RWPE2 (cell line): ENCODE measurements at places on chromosomes 6 and 20.

- DNase-seq = no peak
These were observed 668.9 kb downstream of the TFAP2A start for GRCh38 chr6:9745966-9746365.

GRCh38 chr20:14142171-14142570 is 146.9 kb downstream of the MACROD2 start:
- no peak for DNase-seq

GRCh38 chr6:110410511-110410910 is 4.9 kb downstream of the DDO start:
- no peak for DNase-seq

DNA sequence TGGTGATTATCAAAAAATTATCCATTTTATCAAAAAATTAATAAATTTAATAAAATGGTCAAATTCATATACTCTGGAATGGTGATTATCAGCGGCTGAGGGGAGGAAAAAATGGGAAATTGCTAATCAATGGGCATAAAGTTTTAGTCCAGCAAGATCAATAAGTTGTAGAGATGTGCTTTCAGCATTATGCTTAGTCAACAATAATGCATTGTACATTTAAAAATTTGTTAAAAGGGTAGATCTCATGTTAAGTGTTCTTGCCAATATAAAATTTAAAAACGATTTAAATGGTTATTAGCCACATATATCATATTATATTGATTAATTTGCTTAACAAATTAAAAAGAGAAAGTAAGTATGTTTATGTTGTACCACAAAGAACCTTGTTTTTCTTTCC is 56.6 kb downstream of the HS3ST5 start:
- no peak for DNase-seq

GRCh38 chr20:51021067-51022025 is 1.6 kb downstream of the KCNG1 start:
- DNase-seq = no peak

- DNase-seq = no peak
These were observed 118.5 kb downstream of the PCSK2 start for GRCh38 chr20:17345321-17345720.

DNA sequence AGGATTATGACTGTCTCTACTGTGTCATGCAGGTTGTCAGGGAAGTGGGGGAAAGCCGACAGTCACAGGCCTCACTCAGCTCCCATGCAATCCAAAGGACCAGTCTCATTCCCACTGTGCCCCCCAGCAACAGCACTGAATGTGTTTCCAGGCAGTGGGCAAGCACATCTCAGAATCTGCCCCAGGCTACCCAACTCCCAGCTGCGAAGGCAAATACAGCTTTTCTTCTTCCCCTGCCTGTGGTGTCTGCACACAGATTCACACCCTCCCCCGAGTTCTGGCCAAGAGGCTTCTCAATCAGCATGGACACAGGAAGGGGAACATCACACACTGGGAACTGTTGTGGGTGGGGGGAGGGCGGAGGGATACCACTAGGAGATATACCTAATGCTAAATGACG is 75.3 kb downstream of the SNAP91 start:
- no peak for DNase-seq

- no peak for DNase-seq
These were observed 6.1 kb downstream of the UBD start for GRCh38 chr6:29553268-29554057.

DNA sequence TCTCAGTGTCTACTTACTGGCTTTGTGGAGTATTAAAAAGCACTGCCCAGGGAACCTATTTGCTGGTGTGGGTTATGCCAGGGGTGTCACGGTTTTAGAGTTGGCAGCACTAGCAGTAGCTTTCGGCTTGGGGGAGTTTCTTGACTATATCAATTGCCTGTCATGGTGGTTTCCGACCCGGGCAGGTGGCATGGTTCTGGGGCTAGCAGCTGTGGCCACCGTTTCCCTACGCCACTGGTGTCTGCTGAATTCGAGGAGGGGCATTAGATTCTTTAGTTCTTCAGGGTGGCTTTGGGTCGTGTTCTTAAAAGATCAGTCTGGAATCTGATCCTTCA is 55.6 kb upstream of the FOXC1 start:
- DNase-seq = no peak

DNA sequence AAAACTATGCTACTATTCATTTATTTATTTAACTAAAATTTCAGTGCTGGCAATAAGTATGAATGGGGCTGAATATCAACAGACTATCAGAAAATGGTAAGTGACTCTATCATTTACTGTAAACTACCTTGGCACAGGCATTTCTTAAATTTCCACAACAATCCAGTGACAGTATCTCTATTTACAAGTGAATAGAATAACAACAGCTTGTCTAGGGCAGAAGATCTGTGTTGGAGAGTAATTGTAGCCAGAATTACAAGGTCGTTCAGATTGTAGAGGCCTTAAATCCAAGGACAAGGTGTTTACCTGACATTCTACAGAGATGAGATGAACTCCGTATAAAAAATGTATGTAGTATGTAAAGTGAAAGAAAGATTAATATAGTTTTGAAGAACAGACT is 193.8 kb upstream of the SIM1 start:
- no peak for DNase-seq

DNA sequence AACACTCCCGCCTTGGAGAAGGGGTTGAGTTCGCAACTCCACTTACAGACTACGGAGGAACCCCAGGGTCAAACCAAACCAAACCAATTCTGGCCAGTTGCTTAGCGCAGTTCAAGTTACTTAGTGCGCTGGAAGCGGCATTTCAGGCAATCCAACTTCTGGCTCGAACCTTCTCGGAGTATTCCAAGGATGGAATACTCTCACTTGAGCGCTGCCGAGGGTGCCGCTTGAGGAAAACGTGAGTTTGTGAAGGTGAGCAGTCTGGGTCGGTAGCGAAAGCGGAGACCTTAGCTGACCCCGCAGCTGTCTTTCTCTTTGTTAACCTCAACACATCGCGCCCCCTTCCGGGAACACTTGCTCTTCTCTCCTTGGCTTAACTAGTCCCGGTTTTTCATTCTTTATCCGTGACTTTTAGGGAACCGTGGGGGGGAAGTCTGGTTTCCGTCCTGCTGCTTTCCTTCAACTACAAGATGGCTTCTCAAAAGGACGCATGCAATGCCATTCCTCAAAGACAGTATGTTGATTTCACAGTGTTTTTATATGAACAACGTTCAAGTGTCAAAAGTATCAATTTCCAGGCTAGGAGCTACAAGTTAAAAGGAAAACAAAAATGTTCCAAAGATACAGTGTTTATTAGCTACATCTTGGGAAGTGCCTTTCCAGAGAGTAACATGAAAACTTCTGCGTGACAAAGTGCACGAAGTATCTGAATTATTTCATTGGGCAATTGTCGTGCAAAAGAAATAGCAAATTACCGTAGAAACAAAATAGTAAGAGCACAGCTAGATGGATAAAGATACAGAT is 741 bp upstream of the PNISR start:
- peak; percentile 73 for DNase-seq

DNA sequence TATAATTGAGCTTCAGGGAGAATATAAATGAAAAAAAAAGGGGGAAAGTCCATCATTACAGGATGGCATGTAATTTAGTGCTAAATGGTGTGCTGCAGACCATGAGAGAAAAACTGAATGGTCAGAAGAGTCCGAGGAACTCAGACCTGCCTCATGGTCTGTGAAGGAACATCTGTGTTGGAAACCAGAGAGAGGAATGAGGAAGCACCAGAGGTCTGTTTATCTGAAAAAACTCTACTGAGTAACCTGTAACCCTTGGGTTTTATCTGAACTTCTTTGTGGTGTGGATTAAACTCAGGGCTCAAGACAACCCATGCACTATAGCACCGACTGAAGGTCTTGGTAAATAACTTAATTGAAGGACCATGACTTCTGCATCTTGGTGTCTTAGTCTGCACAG is 108.1 kb downstream of the RNF144B start:
- no peak for DNase-seq

- no peak for DNase-seq
These were observed 236.5 kb downstream of the CDKAL1 start for GRCh38 chr6:20770773-20771172.

DNA sequence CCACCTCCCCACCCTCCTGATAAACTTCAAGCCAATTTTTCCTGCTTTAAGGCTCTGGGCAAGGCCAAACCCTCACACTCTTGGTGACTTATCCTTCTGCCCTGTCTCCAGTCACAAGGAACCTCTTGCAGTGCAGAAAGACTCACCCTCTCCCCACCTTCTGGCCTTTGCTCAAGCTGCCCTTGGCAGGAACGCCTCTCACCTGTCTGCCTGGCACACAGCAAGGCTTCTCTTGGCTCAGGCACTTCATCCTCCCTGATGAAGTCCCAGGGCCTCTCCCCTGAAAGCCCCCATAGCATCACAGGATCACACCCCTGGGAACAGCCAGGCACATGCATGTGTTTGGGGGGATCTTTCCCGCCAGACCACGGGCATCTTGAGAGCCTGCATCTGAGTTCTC is 68.8 kb upstream of the NNAT start:
- DNase-seq = peak; percentile 58

DNA sequence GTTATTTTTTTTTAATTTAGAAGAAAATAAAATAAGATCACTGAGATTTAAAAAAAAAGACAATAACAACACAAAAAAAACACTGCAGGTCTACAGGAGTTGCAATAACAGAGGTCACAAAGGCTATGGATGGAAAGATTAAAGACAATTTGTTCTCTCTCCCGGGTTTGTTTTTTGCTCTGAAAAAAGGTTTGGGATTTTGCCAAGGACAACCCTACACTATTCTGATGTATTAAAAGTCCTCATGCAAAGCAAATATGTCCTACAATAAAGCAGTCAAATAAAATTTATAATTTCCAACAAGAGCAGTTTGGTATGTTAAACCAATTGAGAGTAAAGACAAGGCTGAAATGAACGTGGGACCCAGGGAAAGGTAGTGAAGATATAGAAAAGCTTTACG is 55.6 kb downstream of the PTPRK start:
- DNase-seq = no peak

DNA sequence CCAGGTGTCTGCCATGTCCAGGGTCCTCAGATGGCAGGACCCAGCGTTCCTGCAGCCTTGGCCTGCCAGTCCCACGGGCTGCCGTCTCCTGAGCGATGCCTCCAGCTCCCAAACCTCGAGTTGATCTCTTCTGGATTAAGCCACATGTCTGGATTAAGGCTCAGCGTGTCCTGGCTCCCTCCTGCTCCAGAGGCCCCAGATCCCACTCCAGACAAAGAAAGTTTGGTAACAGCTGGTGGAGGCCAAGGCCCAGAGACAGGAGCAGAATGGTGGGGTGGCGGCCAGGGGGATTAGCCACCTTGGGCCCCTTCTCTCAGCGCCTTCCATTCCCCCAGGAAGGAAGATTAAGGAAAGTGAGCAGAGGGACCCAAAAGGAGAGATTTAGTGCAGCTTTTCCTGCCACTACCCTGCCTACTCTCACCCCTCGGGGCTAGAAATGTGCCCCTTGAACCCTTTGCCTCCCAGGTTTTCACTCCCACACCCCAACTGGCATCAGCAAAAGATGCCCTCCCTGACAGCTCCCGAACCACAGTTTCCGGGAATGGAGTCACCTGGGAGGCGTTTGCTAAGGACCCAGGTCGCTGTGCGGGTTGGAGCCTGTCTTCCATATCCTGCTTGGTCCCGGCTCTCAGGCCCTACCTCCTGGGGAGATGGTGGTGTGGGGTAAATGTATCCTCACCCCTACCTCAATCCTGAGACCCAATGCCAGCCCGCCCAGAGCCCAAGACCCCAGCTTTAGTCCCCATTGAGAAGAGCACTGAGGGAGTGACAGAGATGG is 6.9 kb downstream of the SPDEF start:
- DNase-seq = no peak

GRCh38 chr20:44807684-44808056 is 2.7 kb downstream of the RIMS4 start:
- DNase-seq = peak; percentile 28

GRCh38 chr6:34757687-34758274 is 476 bp downstream of the SNRPC start:
- DNase-seq = no peak

DNA sequence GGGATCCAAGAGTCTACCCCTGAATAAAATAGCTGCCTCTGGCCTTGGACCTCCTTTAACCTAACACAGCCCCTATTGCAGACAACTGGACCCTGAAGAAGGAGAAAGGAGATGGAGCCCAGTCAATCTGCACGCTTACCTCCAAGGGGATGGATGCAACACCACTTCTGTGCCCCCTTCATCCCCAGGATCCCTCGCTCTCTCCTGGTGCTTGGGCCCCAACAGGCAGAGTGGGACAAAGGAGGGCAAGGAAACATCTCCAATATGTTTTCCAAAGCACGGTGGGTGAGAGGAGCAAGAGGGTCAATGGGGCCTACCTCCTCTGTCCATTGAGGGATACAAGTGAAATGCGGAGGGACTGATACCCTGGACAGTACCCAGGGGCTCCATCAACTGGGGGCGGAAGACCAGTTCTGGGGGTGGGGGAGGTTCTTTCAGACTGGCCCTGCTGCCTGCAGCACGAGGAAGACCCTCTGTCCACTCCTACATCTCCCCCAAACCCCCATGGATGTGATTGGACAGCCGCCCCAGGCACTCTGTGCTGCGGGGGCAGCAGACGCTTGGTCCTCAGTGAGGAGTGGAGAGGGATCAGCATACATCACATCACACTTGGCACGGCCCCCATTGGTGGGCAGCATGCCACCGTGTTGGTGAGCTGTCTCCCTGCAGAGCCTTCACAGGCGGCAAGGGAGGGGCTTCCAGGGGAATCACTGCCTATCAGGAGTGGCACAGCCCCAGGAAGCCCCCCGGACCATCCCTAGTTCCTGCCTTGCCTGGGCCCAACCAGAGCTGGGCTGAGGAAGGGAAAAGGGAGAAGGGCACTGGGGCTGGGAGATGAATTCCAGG is 70.6 kb downstream of the MRPL14 start:
- peak; percentile 86 for DNase-seq

- no peak for DNase-seq
These were observed 45.8 kb downstream of the SNX9 start for GRCh38 chr6:157868835-157869234.

- no peak for DNase-seq
These were observed 385.3 kb downstream of the EPM2A start for GRCh38 chr6:145349950-145350510.

GRCh38 chr6:88376197-88376596 is 210.1 kb upstream of the CNR1 start:
- DNase-seq = no peak

GRCh38 chr6:114154812-114155211 is 183.9 kb upstream of the HDAC2 start:
- DNase-seq = no peak

- peak; percentile 55 for DNase-seq
These were observed 32.5 kb downstream of the SUN5 start for GRCh38 chr20:32971703-32972161.

- DNase-seq = no peak
These were observed 178.3 kb upstream of the MCHR2 start for GRCh38 chr6:100172322-100172713.

DNA sequence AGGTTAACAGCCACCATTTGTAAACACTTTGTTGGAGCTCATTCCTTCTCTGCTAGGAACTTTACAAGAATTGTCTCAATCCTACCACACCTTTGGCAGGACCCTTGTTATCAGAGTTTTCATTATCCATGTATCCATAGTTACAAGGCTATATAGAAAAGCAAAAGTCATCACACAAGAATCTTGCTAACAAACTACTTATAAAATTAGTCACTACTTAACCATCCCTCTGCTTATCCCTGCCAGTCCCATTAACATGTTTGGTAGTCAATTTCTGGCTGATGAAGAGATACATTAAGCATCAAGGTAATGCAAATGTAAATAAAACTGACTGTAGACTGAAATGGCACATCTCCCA is 10.4 kb downstream of the ZSWIM3 start:
- DNase-seq = no peak

GRCh38 chr6:143339223-143339622 is 111.3 kb downstream of the ADAT2 start:
- DNase-seq = no peak

- DNase-seq = no peak
These were observed 16.7 kb upstream of the SSTR4 start for GRCh38 chr20:23018432-23018831.
